ENCODE measurements at places on chromosomes 1 and 21.

DNA sequence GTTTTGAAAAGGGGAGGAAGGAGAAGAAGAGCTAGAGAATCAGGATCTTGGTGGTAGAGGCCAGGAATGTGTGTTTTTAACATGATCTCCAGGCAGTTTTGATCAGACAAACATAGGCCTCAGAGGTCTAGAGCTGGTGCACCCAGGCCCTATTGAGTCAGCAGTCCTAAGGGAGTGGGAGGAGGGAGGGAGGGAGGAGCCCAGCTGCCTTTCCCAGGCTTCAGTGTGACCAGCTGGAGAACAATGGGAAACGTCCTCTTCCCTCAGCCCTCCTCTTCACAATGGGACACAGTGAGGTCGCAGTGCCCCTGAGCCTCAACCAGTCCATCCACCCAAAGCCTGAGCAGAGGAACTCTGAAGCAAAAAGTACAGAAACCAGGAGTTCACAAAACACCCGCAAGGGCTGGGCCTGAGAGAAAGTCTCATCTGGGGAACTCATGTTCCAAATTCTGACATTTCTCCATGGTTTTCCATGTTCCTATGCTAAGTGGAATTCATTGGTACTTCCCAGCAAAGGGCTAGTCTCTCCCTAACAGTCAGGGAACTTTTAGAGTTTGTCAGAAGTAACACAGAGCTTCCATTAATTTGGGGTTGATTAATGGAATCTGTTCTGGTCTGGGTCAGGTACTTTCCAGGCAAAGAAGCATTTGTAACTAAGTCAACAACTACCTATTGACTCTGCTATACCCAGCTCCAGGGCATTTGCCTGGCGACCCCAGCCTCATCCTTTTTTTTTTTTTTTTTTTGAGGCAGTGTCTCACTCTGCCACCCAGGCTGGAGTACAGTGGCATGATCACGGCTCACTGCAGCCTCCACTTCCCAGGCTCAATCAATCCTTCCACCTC lies 37.5 kb downstream of the ELAPOR1 start:
- DNase-seq: no peak

GRCh38 chr1:4322881-4323280 lies 331.5 kb upstream of the AJAP1 start:
- no peak for DNase-seq

- DNase-seq: no peak
These were observed 777 bp upstream of the TRIM67 start for GRCh38 chr1:231160895-231161666.

DNA sequence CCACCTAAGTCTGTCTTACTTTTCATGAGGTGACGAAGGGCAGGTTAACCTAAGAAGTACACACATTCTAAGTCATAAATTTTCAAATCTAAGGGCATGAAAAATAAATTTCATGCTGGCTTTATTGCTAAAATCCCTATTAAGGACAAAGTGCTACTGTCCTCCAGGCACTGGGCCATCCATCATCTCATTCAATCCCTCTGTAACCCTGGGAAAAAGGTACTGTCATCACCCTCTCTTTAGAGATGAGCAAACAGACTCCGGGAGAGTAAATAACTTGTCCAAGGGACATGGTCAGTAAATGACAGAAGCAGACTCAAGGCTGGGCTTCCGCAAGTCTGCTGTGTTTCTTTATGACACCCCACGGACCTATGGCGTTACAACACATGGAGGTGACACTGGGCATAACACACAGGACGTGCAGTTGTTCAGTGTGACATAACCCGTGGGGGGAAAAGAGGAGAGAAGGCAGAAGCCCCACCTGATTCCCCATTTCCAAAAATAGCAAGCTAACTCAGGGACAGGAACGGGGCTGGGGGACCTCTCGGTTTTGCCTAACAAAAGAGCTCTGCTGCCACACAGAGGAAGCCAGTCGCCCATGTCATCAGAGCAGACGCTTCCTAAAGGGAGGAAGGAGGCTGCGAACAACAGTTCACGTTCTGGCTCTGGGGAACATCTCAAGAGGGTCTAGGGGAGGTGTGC lies 12.5 kb upstream of the SRM start:
- DNase-seq: no peak

GRCh38 chr1:245444147-245444828 lies 289.5 kb downstream of the KIF26B start:
- no peak for DNase-seq

GRCh38 chr1:2801535-2802291 lies at the start of gene TTC34:
Gene TTC34 (minus strand): TSS chr1:2801693. CDS start chr1:2800827, 866 bp downstream.
- peak; percentile 29 for DNase-seq

GRCh38 chr1:173057984-173058383 lies 7.2 kb upstream of the TNFSF18 start:
- no peak for DNase-seq
